NCI-H524 treated with DMSO at 0.1 percent for 48 hours (cell line): ENCODE measurements at places on chromosomes 1 and 21.

GRCh38 chr1:207302618-207303393 is 18.7 kb upstream of the CD55 start:
- DNase-seq, result no peak

- DNase-seq, result no peak
Measured at GRCh38 chr21:30491963-30492428, at the start of gene KRTAP19-3. Gene KRTAP19-3 (minus strand): TSS chr21:30492013. CDS start chr21:30491957, 56 bp downstream.

DNA sequence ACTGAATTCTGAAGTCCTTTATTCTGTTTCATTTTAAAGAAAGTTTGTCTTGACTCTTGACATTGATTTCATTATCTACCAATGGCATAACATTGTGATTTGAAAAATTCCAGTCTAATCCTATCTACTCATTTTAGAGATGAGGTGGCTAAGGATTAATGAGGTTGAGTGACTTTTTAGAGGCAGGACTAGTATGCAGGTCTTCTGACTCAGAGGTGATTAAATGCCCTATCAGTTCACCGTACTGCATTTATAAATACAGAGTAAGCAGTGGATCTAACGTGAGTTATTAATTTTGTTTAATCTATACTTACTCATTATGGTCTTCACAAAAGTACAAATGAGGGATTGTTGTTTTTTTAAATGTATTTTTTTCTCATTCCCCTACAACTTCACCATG is 277.6 kb downstream of the PTBP2 start:
- DNase-seq, result no peak

- no peak for DNase-seq
Measured at GRCh38 chr1:162145280-162145965, 75.9 kb downstream of the NOS1AP start.

DNA sequence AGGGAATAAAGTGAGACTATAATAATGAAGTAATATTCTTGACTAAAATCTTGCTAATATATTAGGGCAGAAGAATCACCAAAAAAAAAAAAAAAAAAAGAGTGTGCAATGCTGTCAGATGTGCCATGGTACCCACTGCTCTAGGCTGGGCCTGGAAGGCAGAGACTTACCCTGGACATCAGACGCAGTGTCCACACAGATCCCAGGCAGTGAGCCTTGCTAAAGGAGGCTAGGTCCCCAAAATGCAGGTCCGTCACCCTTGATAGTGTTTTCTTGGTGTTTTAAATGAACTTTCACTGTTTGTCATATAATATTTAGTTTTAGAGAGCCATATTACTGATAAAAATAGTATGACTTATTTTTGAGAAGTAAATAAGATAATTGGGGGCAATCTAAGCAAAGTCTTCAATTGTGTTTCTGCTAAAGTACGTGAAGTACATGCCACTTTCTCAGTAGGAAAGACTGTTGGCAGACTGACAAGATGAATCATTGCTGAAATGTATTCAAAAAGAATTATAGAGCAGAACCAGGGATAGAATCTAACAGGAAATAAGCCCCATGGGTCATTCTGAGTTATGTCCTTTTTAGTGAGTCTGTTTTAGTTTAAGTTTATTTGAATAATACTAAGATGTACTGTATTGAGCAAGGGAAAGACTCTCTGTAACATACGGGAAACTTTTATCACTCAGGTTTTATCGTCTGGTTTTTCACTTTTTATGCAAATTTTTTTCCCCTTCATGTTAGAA is 74.6 kb upstream of the PDC start:
- DNase-seq, result no peak

- peak; percentile 20 for DNase-seq
Measured at GRCh38 chr1:86466109-86466844, 2.5 kb upstream of the CLCA1 start.

DNA sequence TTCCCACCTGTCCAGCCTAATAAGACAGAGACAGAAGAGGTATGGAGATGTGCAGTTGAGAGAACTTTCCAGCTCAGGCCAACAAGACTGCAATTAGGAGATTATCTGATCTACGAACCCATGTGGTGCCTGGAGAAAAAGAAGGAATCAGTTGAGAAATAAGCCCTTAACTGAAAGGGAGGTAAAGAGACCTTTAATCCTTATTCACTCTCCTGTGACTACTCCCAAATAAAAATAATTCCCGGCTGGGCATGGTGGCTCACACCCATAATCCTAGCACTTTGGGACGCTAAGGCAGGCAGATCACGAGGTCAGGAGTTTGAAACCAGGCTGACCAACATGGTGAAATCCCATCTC is 31.9 kb upstream of the SARS1 start:
- no peak for DNase-seq

DNA sequence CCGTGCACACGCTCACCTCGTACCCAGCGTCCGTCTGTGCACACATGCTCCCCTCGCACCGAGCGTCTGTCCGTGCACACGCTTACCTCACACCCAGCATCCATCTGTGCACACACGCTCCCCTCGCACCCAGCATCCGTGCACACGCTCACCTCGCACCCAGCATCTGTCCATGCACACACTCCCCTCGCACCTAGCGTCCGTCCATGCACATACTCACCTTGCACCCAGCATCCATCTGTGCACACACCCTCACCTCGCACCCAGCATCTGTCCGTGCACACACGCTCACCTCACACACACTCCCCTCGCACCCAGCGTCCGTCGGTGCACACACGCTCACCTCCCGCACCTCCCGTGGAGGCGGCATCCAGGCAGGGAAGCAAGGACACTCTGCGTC is 24.4 kb upstream of the COL18A1 start:
- DNase-seq, result no peak

- no peak for DNase-seq
Measured at GRCh38 chr1:195773931-195774330, 834.3 kb downstream of the KCNT2 start.

DNA sequence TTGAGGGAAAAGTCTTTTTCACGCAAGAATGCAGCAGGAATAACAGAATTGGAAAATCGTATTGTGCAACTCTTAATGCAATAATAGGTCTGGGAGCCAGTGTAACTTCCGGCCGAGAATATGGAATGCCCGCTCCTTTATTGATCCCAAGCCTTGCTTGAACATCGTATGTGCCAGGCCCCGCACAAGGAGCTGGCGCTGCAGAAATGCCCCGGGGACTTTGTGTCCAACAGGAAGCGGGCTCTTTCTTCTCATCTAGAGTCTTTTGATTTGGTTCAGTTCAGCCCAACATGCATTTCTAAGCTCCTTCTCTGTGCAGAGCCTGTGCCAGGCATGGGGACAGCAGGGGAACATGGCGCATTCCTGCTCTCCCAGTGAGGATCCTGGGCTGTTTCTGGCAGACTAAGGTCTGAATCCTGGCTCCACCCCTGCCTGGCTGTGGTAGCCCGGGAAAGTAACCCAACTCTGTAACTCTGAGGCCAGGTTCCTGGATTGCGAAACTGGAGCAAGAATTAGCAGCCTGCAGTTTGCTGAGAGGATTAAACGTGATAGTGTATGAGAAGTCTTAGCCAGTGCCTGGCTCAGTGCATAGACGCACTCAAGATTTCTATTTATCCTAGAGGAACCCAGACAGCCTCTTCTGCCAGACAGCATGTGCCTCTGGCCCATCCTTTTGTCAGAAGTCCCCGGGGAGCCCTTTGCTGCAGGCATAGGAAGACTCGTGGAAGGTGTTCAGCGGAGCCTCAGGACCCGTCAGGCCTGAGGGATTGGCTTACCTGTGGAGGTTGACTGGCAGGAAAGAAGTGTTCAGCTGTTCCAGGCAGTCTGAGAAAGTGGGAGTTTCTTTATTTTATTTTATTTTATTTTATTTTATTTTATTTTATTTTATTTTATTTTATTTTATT is 987 bp upstream of the CDCP2 start:
- peak; percentile 32 for DNase-seq

GRCh38 chr21:27213303-27213702 is 246.4 kb upstream of the ADAMTS5 start:
- no peak for DNase-seq

DNA sequence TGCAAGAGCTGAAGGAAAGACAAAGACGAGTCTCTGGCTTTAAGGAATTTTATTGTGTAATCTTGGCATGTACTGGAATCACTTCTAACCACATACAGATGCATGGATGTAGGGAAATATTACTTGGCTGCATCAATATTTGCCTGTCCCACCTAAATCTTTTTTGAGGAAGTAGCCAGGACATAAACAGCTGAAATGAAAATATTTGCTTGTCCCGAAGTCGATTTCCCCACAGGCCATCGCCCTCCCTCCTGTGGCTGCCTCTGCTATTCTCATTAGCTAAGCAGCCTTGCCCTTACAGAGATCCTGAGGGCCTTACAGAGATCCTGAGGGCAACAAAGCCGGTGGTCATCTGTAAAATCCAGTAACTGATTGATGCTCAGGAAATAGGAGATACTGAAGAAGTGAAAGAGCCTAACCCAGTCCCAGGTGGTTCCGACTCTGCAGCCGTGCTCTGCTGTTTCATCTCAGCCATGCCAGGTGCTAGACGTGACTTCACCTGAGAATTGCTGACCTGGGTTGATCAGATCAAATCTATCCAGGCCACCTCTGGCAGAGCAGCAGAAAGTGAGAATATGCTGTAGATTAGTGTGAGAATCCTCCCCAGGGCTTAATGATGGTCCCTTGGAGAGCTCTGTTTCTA is 25.5 kb downstream of the MAN1C1 start:
- no peak for DNase-seq

- no peak for DNase-seq
Measured at GRCh38 chr1:56409112-56409691, 170.2 kb downstream of the PLPP3 start.

DNA sequence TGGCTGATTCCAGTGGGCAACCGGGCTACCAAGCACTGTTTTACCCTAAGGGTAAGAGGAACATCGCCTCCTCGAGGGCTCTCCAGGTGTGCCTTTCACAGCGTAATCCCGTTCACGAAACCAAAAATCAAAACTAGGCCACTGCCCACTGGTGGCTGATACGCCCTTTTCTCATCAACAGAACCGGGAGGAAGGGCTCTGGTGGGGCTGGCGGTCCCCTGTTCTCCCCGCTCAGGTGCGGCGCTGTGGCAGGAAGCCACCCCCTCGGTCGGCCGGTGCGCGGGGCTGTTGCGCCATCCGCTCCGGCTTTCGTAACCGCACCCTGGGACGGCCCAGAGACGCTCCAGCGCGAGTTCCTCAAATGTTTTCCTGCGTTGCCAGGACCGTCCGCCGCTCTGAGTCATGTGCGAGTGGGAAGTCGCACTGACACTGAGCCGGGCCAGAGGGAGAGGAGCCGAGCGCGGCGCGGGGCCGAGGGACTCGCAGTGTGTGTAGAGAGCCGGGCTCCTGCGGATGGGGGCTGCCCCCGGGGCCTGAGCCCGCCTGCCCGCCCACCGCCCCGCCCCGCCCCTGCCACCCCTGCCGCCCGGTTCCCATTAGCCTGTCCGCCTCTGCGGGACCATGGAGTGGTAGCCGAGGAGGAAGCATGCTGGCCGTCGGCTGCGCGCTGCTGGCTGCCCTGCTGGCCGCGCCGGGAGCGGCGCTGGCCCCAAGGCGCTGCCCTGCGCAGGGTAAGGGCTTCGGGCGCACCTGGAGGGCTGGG is at the start of gene IL6R:
TSS of gene IL6R (plus strand) at position 360 of the 763 bp plus-strand sequence. CDS start at position 647, 287 bp downstream.
- DNase-seq, result no peak

GRCh38 chr1:217506878-217507277 is 124.0 kb downstream of the GPATCH2 start:
- DNase-seq, result no peak

DNA sequence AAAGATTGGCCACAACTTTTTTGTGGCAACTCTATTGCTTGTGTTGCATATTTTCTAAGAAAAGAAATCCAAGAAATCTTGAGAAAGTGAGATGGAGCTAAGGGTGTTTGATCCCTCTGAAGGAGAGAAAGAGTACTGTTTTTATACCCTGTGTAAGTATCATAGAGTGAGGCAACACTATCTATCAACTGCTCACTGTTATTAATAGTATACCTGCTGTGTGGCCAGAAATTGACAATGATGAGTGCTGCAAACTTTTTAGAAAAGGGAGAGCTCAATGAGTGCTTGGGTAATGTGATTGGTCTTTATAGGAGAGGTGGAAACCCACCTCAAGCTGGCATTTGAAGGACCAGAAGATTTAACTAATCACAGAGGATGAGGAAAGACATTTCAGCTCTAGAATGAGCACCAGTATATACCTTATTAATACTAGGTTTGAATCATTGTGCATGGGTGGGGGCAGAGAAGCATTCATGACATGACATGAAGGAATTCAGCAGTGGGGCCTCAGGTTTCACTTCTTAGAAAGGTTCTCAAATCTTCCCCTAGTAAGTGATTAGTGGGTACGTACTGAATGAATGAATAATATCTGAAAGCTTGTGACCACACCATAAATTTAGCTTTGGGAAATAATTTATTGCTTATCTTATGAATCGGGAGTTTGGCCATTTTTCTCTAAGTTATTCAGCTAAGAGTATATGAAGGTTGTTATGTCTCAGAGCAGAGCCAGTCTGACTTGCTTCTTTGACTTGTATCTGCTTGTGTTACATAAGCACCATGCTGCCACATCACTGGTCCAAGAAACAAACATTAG is 169.2 kb upstream of the SGIP1 start:
- no peak for DNase-seq

DNA sequence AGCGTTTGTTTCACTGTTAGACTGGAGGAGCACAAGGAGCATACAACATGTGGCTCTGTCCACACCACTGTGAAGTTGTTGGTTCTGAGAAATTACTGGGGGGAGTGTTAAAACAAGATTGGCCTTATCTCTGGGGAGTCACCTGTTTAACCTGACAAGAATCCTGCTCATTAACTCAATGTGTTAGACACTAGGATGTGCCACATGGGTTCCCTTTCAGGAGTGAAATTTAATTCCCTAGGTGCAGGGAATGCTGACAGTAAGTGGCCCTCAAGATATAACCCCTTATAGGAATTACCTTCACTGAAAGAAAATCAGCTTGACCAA is 45.8 kb upstream of the WNT2B start:
- no peak for DNase-seq

DNA sequence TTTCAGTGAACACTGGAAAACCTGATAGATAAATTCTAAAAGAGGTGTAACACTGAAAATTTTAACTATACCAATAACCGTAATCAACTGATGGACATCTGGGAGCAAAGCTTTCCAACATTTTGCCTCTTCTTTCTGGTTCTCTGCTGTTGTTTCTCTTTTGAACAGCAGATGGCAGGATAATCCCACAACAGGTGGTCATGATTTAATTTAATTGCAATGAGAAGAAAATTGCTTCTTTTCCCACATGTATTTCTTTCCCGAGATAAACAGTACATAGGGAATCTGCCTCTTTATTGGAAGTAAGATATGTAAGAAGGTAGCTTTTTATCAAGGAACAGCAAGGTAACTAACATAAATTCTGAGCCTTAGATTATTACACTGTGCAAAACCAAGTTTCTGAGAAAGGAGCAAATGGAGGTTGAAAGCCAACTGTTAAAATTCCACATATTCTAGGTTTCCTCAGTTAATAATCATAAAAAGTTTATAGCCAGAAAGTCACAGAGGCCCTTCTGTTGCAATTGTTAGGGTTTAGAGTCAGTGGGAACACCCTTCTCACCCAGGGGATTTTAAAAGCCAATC is 72.9 kb downstream of the RPS6KA1 start:
- no peak for DNase-seq

DNA sequence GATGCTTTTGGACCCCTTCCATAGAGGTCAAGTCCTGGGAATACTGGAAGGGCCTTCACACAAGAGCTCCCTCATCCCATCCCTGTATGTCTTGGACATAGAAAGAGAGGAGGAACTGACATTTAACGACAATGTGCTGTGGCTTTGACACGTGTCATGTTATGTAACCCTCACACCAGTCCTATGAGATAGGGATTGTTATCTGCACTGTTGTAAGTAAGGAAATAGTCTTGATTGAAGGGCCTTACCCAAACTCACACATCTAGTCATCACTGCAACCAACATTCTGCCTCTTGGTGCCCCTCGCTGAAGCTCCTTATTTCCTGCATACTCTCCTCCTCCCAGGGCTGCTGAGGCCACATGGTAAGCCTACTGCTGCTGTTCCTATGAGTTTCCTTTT is 63.7 kb upstream of the ANGPTL1 start:
- no peak for DNase-seq
